ENCODE measurements at places on chromosomes 7 and 10.

- DNase-seq = no peak
Measured at GRCh38 chr10:79185796-79186374, 117.1 kb downstream of the ZMIZ1 start.

DNA sequence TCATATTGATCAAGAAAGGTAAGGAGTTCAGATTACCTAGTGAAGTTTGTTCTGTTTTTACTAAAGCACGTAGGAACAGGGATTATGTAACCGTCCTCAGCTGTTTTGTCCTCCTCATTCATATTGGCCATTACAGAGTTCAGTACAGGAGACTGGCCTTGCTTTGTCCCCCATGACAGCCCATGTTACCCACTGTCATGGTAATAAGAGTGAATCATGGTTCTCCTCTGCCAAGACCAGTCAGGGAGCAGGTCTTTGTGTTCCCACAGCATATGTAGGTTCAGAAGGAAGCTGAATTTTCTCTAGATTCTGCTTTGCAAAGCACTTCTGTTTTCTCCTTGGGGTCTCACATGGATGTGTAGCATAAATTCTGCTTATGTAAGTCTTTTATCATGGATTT lies 106.2 kb upstream of the GPR141 start:
- DNase-seq = no peak

- no peak for DNase-seq
Measured at GRCh38 chr10:124680675-124681074, 63.5 kb downstream of the FAM53B start.

DNA sequence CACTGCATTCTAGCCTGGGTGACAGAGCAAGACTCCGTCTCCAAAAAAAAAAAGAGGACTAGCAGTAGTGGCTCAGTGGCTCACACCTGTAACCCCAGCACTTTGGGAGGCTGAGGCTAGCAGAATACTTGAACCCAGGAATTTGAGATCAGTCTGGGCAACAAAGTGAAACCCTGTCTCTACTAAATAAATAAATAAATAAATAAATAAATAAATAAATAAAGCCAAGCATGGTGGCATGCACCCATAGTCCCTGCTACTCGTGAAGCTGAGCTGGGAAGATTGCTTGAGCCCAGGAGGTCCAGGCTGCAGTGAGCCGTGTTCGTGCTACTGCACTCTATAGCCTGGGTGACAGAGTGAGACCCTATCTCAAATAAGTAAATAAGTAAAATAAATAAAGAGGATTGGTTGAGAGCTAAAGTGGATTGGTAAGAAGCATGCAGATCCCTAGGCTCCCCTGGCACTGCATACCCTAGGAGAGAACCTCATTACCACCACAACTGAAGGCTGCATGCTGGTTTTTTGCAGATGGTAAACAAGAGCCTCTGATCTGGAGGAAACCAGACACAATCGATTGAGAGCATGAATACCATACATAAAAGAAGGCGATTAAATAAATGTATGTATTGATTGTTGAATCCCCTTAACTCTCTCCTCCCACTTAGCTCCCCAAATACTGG lies 163.2 kb downstream of the REEP3 start:
- DNase-seq = no peak

GRCh38 chr10:88557658-88558057 lies 25.5 kb downstream of the RNLS start:
- no peak for DNase-seq

DNA sequence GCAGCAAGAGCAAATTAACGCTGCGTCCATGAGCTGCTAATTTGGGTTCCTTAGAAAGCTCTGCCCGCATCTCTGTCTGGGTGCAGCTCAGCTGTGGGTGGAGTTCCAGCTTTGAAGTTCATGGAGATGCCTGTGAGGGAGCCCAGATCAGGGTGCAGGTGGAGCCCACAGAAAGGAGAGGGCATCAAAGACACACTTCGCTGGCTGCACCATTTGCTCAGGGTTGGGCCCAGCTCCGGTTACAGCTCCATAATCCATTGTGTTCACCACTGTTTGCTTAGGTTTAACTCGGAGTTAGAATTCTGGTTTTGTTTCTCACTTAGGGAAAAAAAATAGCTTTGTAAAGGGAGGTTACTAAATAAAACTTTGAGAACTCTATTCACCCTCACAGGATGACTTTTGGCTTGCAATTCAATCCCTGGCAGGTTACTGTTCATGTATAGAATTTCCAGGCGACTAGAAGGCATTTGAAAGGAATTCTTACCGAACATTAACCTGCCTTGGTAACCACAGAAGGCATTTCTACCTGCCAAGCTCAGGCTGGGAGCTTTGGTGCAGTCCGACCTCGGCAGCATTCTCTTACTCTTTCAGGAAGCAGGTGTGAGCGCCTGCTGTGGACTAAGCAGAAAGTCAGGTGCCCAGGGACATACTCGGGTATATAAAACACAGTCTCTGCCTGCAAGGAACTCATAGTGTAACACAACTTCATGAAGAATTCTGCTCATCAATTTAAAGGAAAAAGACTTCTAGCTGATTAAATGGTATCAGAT lies 179.5 kb upstream of the RNF32 start:
- DNase-seq = no peak

DNA sequence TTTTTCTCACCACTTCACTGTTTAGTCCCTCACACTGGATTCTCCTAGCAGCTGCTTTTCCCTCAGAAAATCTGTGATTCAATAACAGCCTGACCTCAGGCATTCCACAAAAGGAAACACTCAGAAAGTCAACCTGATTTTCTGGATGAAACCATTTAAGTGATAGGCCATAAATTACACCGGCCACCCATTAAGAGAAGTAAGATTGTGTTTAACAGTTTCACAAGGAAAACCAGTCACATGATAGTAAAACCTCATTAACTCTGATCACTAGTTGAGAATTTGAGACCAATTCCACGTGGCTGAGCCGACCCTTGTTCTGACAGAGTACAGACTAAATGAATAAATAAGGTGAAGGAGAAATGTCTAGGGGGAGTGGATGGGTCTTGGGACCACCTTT lies 7.7 kb downstream of the GRM8 start:
- no peak for DNase-seq

DNA sequence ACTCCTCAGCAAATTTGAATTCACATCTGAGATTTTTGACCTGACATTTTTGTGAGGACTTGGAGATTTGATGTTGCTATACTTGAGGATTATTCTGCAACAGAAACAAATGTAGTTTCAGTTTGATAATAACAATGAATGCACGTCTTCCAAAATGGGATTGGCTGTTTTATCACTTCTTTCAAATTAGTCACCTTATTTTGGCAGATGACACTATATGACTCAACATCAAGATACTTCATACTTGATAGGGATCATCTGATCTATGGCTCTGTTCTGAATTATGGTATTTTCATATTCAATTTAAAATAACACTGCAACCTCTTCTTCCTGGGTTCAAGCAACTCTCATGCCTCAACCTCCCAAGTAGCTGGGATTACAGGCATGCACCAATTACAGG lies 24.2 kb downstream of the ARL5B start:
- no peak for DNase-seq

DNA sequence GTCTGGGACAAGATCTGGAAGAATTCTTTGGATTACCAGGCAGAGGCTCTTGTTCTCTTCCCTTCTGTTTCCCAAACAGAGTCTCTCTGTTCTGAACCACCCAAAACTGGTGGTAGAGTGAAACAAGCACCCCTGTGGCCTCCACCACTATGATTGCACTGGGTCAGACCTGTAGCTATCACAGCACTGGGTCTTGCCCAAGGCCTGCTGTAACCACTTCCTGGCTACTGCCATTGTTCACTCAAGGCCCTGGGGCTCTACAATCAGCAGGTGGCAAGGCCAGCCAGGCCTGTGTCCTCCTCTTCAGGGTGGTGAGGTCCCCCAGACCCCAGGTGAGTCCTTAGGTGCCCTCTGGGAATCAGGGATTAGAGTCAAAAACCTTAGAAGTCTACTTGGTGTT lies 4.1 kb upstream of the LRRC17 start:
- DNase-seq = no peak

DNA sequence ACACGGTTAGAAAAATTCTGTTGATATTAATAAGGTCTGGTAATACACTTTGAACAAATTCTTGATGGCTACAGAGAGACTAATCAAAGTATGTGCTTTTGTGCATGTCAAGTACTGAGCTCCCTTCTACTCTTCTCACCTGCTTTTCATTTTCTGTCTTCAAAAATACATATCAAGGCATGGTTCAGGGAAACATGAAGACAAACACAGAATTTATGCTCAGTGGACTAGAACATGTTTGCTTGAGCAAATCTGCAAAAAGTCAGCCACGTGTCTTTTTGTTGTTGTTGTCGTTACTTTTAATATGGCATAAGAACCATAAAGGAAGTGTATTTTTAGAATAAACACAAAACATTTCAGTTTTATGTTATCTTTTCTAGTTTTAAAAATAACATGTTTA lies 21.9 kb downstream of the CDK13 start:
- no peak for DNase-seq

GRCh38 chr10:70323138-70323696 lies 39.4 kb upstream of the NPFFR1 start:
- no peak for DNase-seq

GRCh38 chr7:36279200-36279925 lies 110.3 kb upstream of the ANLN start:
- no peak for DNase-seq

- DNase-seq = no peak
Measured at GRCh38 chr10:72315611-72316385, 38.9 kb downstream of the DNAJB12 start.

DNA sequence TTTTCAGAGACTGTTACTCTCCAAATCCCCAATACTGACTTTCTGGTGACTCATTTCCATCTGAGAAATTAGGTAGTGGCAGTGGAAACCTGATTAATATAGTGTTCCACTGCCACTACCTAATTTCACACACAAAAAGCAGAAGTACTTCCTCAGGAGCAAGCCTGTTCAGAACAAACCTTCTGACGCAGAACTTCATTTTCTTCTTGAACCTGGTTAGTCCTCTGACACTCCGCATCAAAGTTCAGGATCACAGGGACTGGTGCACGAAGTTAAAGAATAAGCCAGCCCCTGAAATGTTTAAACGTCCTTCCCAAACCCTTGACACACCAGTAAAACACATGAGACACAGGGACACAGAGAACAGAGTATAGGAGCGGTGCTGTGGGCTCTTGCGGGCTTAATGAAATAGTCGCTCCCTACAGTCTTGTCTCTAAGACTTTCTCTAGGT lies 4.4 kb downstream of the WDR91 start:
- no peak for DNase-seq

- DNase-seq = no peak
Measured at GRCh38 chr7:100568896-100569844, 4.5 kb downstream of the SAP25 start.

GRCh38 chr7:50166997-50167965 lies 74.2 kb upstream of the ZPBP start:
- DNase-seq = no peak

DNA sequence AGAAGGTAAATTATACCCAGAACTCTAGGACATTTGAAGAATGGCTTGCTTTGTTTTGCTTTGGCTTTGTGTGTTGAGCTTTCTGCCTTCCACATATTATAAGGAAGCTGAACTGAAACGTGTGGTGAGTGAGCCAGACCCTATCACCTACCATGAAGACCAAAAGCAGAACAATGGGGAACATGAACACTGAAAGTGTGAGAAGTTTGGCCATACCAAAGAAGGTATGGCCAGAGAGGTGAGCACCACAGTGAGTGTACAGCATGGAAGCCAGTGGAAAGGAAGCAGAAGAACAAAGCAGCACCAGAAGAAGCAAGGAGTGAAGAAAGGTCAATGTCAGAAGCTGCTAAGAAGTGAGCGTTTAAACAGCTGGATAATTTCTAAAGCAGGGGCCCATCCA lies 59.7 kb upstream of the CCDC71L start:
- DNase-seq = no peak
